ENCODE measurements at places on chromosomes 1 and 21. TPM values are rescaled to one million over a fixed set of nuclear protein-coding genes. Genes with fewer than 3 reads are reported as not detected.

- no peaks in the 10 kb centered on the region for H3K27me3 ChIP-seq
- H3K4me1 ChIP-seq: no peaks in the 10 kb centered on the region
- DNase-seq: no peak
- H3K36me3 ChIP-seq: no peaks in the 10 kb centered on the region
Observed at GRCh38 chr1:65772607-65773006, 20.1 kb upstream of the PDE4B start.

GRCh38 chr1:155827450-155827849 lies 29.6 kb downstream of the GON4L start:
- H3K36me3 ChIP-seq: peaks cover 24% of the 10 kb centered on the region
- H3K27ac ChIP-seq: no peak overlapping the region
- no peak overlapping the region for H3K4me3 ChIP-seq
- H3K4me1 ChIP-seq: no peaks in the 10 kb centered on the region
- no peak for DNase-seq

- H3K36me3 ChIP-seq: no peaks in the 10 kb centered on the region
- no peak overlapping the region for H3K4me3 ChIP-seq
- no peak overlapping the region for H3K27ac ChIP-seq
- H3K27me3 ChIP-seq: peaks cover 22% of the 10 kb centered on the region
Observed at GRCh38 chr1:41367288-41367642, 6.0 kb downstream of the FOXO6 start.

- H3K27ac ChIP-seq: peak overlapping the region; percentile 91
- DNase-seq: peak; percentile 75
- peaks cover 81% of the 10 kb centered on the region for H3K4me1 ChIP-seq
Observed at GRCh38 chr1:234533975-234534876, 55.2 kb upstream of the TARBP1 start.

DNA sequence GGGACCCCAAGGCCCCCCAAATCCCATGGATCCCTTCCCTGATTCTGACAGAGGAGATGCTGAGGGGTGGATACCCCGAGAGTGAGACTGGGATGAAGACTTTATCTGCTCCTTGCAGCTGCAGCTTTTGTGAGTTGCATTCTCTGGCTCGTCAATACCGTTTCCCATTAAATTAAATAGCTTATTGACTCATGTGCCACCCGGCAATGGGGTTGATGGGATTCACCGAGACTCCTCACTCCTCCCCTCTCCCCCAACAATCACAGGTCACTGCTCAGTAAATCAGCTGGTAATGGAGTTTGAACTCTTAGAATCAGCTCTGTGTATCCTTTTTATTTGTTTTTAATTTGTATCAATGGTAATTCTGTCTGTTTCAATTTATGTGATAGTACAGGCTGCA lies 337.5 kb upstream of the PLXNA2 start:
- no peak for DNase-seq
- H3K27ac ChIP-seq: no peak overlapping the region
- no peak overlapping the region for H3K4me3 ChIP-seq
- no peaks in the 10 kb centered on the region for H3K4me1 ChIP-seq
- H3K36me3 ChIP-seq: no peaks in the 10 kb centered on the region

DNA sequence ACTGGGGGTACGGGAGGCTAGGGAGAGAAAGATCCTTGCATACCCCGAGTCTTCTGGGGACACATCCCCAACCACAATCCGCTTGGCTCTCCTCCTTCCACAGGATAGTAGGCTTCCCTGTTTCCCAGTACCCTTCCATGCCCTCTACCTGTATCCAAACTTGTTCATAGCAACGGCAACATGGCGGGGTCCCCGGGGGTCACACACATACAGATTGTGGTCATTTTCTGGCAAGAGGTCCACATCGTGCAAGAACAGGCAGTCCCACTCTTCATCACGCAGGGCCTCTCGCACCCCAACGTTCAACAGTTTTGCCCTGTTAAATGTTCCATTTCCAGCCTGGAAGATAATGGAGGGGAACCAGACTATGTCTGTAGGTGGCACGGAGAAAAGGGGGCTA lies 3.6 kb downstream of the B4GALT3 start:
- H3K36me3 ChIP-seq: peaks cover 63% of the 10 kb centered on the region
- no peak for DNase-seq
- no peak overlapping the region for H3K4me3 ChIP-seq
- H3K27me3 ChIP-seq: no peaks in the 10 kb centered on the region
- H3K4me1 ChIP-seq: peaks cover 12% of the 10 kb centered on the region

DNA sequence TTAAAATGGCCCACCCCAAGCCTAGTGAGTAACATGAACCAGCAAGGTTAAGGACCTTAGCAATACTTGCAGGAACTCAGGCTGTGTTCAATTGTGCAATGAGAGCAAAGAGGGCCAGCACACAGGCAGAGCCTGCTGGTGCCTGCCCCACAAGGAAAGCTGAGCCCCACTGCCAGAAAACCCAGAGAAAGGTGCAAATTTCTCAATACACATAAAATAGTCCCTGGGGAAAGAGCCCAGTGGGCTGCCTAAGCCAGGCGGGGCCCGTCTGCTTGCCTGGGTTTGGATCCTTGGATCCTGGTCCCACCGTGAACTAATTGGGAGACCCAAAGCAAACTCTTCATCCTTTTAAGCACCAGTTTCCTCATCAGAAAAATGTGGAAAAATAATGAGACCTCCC lies 128.5 kb upstream of the CACNA1E start:
- H3K27me3 ChIP-seq: no peaks in the 10 kb centered on the region
- no peaks in the 10 kb centered on the region for H3K4me1 ChIP-seq

DNA sequence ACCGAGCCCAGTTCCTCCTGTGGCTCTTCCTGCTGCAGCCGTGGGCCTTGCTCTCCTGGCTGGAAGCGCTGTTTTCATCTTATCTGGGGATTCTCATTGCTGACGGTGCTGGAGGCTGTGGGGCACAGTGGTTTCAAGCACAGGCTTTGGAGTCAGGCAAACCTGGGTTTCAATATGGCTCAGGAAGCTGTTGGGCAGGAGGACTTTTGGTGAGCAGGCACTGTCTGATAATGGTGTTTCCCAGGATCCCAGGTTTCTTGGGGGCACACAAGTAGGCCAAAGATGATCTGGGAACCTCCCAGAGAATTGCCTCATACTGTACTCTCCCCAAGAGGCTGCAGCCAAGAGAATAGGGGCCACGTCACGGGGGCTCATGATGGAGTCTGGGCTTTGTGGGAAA lies 105.6 kb upstream of the TRABD2B start:
- no peak for DNase-seq
- peaks cover 7% of the 10 kb centered on the region for H3K4me1 ChIP-seq
- no peaks in the 10 kb centered on the region for H3K36me3 ChIP-seq
- H3K27ac ChIP-seq: no peak overlapping the region

- peaks cover 20% of the 10 kb centered on the region for H3K27me3 ChIP-seq
- H3K4me3 ChIP-seq: no peak overlapping the region
- peaks cover 10% of the 10 kb centered on the region for H3K36me3 ChIP-seq
- no peaks in the 10 kb centered on the region for H3K4me1 ChIP-seq
- no peak for DNase-seq
- H3K27ac ChIP-seq: no peak overlapping the region
Observed at GRCh38 chr21:36751383-36751782, 52.5 kb downstream of the SIM2 start.

DNA sequence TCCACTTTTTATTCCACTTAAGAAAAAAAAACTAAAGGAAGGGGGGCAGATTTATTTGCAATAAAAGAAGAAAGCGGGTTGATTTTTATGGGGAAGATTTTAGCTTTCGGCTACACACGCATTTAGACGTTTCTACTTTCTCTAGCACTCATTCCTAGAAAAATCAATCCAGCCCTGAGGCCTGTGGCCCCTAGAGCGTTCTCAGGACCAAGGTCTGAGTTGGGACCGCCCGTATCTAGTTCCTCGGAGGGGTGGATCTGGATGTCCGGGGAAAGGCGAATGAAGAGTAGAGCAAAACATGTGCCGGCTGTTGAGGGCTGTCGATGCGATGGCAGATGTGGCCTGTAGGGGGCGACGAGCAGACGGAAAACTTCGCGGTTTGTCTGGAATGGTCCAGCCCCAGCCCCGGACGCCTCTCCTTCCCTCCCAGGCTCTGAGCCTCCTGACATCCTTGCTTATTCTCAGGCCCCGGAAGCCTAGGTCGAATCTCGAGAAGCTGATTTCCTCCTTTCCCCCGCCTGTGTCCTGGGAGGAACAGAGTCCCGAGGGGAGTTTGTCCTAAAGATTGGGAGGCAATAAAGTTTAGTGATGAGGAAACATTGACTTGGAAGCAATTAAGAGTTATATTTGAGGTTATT lies 5.2 kb downstream of the FOXD3 start:
- H3K27ac ChIP-seq: no peak overlapping the region
- no peak overlapping the region for H3K4me3 ChIP-seq
- H3K4me1 ChIP-seq: peaks cover 10% of the 10 kb centered on the region
- peaks cover 88% of the 10 kb centered on the region for H3K27me3 ChIP-seq

- no peak overlapping the region for H3K27ac ChIP-seq
- H3K27me3 ChIP-seq: no peaks in the 10 kb centered on the region
- H3K4me3 ChIP-seq: no peak overlapping the region
- DNase-seq: peak; percentile 11
- H3K36me3 ChIP-seq: no peaks in the 10 kb centered on the region
Observed at GRCh38 chr1:73674945-73675561, 522.9 kb downstream of the LRRIQ3 start.

DNA sequence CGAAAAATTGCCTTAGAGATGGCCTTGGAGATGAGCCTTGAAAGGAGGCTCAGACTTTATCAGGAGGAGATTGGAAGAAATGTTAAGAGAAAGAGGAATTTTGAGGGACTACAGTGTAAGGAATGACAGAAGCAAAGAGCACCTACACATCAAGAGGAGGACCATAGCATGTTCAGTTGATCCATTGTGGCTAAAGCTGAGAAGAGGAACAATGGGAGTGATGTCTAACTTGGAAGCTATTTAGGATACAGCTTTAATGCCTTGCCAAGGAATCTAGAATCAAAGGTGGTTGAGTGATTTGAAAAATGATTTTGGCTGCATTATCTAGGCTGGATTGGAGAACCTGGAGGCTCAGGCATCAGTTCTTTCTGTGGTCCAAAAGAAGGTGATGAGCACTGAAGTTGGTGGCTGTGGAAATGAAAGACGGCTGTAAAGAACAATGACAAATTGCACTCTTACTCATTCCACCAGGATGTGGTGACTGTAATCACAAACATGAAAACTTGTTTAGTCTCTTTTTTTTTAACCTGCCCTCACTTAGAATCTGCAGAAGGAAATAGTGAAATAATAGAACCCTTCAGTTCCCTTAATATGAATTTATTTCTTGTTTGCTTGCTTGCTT lies 11.3 kb downstream of the FAM20B start:
- H3K4me1 ChIP-seq: no peaks in the 10 kb centered on the region
- no peak overlapping the region for H3K27ac ChIP-seq
- no peak for DNase-seq
- H3K27me3 ChIP-seq: no peaks in the 10 kb centered on the region
- H3K4me3 ChIP-seq: no peak overlapping the region

DNA sequence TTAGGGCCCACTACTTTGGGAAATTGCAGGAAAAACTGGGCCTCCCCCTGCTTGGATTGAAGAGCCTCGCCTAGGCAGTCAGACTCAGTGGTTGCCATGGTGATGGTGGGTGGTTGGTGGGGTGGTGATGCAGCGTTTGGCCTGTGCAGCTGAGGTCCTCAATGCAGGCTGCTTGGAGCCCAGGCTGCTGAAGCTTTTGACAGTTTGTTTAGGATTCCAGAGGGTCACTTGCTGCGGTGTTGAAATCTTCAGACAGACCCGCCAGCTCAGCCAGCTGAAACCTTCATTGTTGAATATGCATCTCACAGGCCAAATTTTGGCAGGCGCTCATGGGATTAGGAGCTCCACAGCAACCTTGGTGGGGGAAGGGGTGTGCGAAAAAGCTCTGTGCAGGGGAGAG lies 67.9 kb downstream of the CACNA1E start:
- H3K27ac ChIP-seq: no peak overlapping the region
- DNase-seq: peak; percentile 9

KCNJ6 gene
- polyA plus RNA-seq: 0.39 TPM

TYW3 gene
- 20.0 TPM for polyA plus RNA-seq

VWA5B1 gene
- 0.40 TPM for polyA plus RNA-seq

Data from large intestine (tissue), 12 donors.